ENCODE measurements at places on chromosomes 7 and 10.

- no peak for DNase-seq
Measured at GRCh38 chr7:157012113-157012547, 1.7 kb upstream of the MNX1 start.

DNA sequence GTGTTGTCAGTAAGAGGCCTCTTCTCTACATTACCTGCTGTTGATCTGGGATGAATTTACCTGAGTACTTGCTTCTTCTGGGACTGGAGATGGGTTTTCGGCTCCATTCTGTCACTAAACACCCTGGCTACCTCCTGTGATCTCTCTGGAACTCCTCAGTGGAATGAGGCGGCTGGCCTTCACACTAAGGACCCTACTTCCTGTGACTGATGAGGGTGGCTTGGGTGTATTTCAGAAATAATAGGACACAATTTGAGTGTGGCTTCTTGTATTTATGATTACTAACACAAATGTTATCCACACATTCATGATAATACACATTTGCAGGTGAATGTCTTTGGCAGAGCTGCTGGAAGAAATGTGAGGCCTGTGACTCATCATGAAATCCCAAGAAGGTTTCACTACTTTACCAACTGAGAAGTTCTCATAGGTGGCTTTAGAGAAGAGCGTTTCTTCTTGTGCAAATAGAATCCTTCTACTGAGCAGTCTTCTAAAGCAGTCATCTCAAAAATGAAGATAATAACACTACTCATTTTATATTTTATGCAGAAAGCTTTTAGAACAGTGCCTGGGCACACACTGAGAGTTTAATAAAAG is 21.3 kb upstream of the EVX1 start:
- DNase-seq = no peak

GRCh38 chr10:120735773-120736371 is 115.3 kb upstream of the WDR11 start:
- DNase-seq = no peak

GRCh38 chr7:44787041-44787440 is 9.4 kb upstream of the PPIA start:
- no peak for DNase-seq

DNA sequence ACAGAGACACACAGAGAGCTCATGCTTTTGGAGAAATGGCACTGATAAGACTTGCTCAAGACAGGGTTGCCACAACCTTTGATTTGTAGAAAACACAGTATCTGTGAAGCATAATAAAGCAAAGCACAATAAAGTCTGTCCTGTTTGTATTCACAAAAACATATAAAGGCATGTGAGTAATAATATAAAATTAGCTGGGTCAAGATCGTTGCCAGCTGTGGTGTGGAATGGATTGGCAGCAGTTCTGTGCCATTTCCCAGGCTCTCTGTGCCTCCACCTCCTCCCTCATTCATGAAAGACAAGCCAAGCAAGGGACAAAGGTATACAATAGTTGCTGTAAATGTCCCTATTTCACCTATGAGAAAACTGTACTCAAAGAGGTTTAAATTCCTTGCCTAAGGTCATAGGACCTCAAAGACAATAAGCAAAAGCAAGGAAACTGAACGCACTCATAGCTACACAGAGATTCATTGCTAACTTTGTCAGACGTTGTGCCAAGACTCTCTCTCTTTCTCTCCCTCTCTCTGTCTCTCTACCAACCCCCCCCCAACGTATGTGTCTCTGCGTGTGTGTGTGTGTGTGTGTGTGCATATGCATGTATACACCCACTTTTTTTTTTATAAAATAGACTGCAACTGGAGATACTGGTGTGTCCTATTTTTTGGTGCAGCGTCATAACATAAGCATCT is 31.8 kb downstream of the CHST3 start:
- DNase-seq = no peak

- no peak for DNase-seq
Measured at GRCh38 chr10:58439632-58440364, 54.6 kb downstream of the TFAM start.

- no peak for DNase-seq
Measured at GRCh38 chr7:55366461-55367070, 1.4 kb downstream of the LANCL2 start.

DNA sequence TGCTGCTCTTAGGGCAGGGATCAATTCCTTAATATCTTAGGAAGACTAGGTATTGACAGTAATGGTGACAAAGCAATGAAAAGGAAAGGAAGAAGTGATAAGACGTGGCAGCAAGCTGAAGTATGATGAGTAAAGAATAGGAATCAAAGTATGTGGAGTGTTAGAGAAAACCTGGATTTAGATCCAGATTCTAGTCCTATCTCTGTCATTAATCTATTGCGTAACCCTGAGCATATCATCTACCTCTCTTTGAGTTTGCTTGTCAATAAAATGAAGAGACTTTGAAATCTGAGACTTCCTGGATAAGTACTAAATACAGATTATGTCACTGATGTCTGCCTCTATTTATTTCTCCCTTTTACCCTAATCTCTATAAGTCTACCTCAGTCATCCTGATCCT is 89.2 kb downstream of the PTEN start:
- no peak for DNase-seq

GRCh38 chr10:75101416-75102251 is 9.8 kb upstream of the SAMD8 start:
- no peak for DNase-seq

DNA sequence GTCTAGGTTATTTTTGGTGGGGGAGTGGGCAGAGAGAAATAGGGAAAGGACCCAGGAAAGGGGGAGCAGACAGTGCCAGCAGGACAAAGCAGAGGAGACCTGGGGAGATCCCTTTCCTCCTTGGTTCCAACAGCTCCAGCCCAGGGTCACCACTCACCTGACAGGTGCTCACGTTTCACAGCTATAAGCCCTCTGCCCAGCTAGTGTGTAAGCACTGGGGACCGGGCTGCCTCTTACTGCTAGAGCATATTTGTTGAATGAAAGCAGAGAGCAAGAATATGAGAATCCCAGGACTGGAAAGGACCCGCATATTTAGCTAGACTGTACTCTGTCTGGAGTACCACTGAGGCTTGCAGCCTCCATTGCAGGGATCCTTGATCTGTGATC is 6.7 kb downstream of the ZCCHC24 start:
- no peak for DNase-seq

DNA sequence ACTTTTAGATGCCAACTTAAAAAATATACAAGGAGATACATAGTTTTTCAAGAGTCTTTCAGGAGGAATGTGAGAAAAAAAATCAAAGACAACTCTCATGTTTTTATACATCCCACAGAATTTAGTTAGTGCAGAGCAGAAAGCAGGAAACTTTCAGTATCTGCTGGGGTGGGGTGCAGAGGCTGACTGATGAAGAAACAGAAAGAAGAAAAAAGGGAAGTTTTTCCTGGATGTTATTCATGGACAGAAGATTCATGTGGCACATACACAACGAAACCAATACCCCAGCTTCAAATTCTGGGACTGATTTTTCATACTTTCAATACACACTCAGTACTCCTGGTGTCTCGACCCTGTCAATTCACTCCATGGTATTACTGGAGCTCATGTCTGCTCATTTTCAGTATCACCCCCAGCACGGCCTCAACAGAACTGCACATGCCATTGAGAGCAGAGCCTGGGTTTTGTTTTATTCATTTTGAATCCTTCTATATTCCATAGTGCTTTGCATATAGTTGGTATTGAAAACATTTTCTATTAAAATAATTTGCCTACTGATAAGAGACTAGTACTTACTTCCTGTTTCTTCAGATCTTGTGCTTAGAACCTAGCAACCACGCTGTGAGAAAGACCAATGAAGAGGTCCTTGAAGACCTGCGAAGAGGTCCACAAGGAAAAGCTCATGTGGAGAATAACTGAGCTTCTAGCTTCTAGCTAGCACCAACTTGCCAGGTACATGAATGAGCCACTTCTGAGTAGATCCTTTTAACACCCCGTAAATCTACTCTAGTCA is 49.0 kb downstream of the NDUFB2 start:
- DNase-seq = no peak

GRCh38 chr7:44084701-44085100 is 2.4 kb upstream of the POLM start:
- DNase-seq = no peak

DNA sequence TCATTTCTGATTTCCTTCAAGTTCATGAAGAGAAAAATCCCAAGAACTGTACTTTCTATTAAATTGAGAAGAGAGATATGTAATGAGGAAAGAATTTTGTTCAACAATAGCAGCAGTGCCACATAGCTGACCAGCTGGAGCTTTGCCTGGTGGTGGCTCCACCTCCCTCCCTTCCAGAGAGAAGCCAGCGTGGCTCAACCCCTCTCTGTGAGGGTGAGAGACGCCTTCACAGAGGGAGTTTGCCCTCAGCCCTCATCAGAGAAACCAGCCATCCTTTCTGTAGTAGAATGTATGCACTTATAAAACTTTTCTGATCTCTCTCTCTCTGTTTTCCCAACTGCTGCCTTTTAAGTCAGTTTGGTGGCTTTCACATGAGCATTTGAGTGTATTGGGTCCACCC is 20.5 kb upstream of the COL1A2 start:
- no peak for DNase-seq

Measured in effector memory CD4-positive, alpha-beta T cell (primary cell).